ENCODE measurements at places on chromosomes 7 and 10.

- no peak for DNase-seq
Measured at GRCh38 chr10:4720463-4720862, 105.5 kb upstream of the AKR1E2 start.

DNA sequence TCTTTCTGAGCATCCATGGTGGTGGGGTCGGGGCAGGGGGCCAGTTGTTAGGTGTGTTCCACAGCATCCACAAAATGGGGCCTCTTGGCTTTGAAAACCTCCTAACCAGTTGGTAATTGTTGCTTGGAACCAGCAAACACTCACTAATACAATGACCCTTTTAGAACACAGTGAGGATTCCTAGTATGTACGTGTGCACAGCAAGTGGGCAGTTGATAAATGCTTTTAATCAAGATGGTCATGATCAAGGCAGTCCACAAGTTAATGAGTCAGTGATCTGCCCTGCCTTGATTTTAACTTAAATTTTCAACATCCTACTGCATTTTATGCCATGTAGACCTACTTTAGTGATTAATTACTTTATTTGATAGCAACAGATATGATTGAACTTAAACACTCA is 103.1 kb downstream of the ETV1 start:
- DNase-seq, result no peak

- no peak for DNase-seq
Measured at GRCh38 chr7:151694828-151695580, 175.3 kb upstream of the RHEB start.

GRCh38 chr10:119457966-119458766 is 84.4 kb downstream of the RGS10 start:
- DNase-seq, result no peak

DNA sequence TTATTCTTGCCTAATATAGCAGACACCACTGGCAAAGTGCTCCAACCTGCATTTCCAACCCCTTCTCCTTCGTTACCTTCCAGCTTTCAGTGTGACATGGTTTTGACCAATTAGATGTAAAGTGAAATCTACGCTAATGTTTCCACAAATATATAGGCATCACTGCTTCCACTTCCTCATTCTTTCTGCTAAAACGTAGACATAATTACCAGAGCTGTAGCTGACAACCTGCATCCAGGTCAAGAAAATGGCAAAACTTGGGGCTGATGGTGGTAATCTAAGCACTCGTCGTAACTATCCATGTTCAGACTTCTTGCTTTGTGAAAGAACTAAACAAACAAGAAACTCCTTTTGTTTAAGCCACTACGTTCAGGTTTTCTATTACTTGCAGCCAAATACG is 41.8 kb upstream of the COL1A2 start:
- DNase-seq, result no peak
